ENCODE measurements at places on chromosomes 16 and 17.

DNA sequence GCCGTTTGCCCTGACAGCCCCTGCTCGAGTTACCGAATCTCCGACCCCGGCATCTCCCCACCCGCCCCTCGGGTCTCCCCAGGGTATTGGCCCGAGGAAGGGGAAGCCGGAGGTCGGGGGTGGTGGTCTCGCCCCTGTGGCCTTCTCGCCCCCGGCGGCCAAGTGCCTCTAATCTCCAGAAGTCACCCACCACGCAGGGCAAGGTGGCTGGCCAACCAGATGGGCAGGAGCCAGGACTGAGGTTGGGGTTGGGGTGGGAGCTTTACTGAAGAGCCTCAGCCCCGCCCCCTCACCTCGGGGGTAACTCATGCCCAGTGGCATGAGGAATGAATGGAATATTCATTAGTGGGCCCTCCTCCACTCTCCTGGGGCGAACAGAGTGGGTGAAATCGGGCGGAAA lies 637 bp downstream of the DHRS11 start:
- DNase-seq = peak; percentile 20

DNA sequence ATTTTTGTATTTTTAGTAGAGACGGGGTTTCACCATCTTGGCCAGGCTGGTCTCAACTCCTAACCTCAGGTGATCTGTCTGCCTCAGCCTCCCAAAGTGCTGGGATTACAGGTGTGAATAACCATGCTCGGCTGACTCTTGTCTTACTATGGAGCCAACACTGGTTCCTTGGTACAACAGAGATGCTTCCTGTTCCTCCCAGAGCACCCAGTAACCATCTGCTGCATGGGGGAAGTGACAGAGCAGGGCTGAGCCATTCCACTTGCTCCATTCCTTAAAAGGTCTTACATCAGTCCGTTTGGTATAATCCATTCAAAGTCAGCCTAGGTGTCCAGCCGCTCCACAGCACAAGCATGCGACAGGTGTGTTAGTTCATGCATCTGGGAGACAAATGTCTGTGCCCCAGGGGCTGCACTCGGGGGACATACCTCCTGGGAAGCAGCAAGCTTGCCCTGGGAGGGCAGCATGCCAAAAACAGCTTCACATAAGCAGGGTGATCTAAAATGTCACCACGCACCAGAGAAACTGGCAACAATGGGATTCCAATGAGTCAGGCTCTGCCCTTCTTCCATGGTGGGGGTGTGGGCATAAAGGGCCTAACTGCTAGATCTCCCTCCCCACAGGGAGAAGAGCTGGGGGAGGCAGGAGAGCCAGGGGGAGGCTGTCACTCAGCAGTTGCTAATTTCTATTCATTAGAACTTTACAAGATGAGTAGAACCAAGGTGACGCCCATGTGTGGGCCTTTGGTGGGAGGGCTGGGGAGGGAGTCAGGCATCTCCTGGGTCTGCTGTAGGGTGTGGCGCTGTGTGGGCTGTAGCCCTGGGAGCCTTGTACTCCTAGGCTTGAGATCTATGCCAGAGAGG lies 35.5 kb downstream of the PIPOX start:
- DNase-seq = no peak

DNA sequence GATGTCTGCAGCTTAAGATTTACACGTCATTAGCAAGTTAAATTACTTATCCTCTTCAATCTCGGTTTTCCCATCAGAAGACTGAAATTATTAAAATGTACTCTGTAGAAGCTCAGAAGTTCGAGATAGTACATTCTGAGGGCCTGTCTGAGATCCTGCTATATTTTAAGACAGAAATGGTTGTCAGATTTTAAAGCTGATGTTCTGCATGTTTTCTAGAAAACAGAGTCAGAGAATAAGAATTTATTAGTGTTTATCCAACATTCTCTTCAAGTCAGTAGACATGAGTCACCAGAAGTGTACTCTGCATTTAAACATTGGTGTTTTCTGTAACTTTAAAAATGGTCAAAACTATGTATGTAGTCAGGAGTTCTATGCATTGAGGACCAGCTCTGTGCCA lies 155.2 kb upstream of the MYOCD start:
- no peak for DNase-seq

- no peak for DNase-seq
Observed at GRCh38 chr17:63039899-63040602, 74.0 kb downstream of the TANC2 start.

DNA sequence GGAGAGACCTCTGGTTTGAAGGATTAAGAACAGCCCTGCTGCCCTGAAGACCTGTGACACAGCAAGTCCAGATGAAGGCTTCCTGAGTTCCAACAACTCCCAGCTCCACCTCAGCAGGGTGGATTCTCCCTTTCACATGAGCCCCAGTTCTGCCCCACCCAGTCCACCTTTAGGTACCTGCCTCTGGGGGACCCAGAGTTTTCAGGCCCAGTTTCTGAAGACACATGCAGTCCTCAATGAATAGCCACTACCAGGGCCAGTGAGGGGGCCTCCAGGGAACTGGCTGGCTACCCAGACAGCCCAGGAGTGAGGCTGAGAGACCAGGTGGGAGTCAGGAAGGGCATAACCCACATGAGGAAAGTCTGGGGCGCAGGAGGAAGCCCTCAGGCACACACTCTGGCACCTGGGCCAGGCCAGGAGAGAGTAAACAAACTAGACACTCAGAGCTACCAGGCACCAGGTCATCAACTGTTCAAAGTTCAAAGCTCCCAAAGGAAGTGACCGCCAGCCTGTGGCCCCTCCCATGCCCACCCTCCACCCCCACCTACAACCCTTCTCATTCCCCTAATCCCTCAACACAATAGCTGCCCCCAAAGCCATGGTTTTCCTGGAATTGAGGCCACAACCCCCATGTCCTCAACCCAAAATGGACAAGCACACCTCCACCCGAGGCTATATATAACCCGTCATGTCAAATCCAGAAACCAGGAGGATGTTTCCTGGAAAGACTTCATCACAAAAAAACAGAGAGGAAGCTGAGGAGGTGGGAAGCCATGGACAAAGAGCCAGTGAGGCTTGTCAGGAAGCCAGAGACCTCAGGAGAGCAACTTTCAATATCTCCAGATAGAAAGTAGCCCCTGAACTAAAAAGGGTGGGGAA lies 2.1 kb downstream of the MYO18A start:
- DNase-seq = no peak

DNA sequence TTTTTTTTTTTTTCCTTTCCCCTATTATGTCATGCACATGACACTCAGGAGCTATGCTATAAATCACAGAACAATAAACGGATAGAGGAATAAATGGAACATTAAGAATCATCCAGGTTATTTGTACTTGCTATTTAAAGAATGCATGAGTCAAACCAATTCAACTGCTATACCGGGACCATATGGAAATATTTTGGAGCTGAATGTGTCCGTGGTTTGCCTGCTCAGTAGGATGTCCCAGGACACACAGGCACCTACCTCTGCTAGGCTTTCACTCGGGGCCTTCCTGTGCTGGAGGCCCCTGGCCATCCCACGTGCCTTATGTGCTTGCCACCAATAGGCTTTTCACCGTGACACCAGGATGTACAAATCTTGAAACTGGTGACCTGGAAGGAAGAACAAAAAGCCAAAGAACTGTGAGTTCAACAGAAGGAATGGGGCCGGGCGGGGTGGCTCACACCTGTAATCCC lies 15.3 kb upstream of the SEC14L1 start:
- DNase-seq = no peak

GRCh38 chr17:79033741-79034501 lies 10.0 kb downstream of the C1QTNF1 start:
- DNase-seq = no peak

GRCh38 chr17:2241823-2242222 lies 61.8 kb downstream of the SMG6 start:
- DNase-seq = no peak

GRCh38 chr16:87271256-87271655 lies 45.9 kb downstream of the C16orf95 start:
- DNase-seq = no peak

DNA sequence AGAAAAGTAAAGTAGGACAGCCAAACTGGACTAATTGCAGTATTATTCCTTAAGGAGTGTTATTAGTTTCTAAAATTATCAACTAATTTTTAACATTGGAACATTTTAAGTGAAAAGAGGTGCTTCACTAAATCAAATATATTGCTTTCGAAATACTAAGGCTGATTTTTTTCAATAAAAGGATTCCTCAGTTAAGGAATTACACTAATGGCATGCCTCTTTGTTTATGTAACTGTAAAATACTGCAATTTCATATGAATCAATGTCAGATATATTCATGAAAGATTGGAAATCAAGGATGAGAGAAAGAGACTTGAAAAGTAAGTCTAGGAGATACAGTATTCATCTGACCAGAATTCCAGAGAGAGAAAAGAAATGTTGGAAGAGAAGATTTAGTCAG lies 129.8 kb downstream of the TANC2 start:
- DNase-seq = no peak

DNA sequence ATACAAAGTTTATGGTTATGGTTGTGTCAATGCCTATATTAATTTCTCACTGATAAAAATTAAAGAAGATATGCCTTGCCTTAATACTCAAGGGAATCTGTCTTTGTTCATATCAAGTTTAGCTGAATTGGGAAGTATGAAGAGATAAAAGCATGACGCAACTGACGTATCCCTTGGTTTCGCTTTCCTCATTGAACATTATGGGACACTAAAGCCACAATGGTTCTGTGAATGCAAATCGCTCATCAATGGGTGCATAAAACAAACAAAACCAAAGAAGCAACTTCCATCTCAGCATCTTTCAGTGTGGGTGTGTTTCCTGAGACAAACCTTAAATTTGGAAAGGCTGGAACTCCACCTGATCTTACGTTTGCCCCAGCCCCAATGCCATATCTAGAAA lies 108.2 kb downstream of the NPIPB5 start:
- DNase-seq = no peak

- peak; percentile 87 for DNase-seq
Observed at GRCh38 chr16:49281843-49282642, 405 bp upstream of the CBLN1 start.
